ENCODE measurements at places on chromosomes 16 and 17.
A peak's percentile ranks its signal among the peaks of the same experiment; 100 is the strongest.

DNA sequence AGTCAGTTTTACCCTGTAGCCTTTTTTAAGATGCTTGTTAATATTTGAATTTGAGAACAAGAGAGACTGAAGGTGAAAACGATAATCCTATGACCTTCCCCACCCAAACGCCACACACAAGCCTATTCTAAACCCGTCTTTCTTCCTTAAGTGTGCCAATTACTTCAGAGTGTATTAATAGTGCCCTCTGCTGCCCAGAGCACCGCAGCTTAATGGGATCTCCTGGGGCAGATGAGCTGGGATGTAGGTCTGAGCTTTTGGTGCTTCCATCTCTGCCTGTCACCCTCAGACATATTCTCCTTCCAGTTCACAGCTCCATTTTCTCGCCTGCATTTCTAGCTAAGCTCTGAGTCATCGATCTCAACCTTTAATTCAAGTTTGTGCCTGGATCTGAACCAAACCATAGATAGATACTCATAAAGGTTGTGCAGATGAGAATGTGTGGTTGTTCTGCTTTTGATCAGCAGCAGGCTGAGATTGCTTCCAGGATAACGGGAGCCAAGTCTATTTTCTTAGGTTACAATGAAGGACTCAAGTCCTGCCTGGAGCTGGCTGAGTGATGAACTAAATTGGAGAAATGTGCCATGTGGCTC, 46.4 kb upstream of the CDH13 start:
- DNase-seq: peak; percentile 27

- no peak for DNase-seq
Measured at GRCh38 chr17:78748730-78749317, 33.2 kb downstream of the CYTH1 start.

GRCh38 chr16:31149894-31150890, at the start of gene PRSS36:
PRSS36 (minus strand) TSS chr16:31150066; CDS start chr16:31150035, 31 bp downstream.
- no peak for DNase-seq

DNA sequence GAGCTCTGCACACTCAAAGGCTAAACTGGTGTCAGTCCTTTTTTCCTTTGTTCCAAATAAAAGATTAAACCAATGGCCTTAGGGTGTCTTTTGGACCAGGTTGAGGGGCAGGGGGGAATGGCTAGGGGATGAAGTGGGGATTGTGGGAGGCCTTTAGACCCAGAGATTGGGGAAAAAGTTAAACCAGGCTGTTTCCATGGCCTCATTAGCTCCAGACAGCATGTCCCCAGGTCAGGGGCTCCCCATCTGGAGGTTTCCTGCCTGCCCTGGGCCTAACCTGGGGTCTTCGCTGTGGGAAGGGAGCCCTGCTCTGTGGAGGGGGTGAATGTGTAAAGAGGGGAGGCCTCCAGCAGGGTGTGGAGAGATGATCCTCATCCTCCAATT, 10.3 kb downstream of the FKBP10 start:
- DNase-seq: no peak

GRCh38 chr16:77111056-77111565, 79.9 kb upstream of the MON1B start:
- no peak for DNase-seq

GRCh38 chr16:66856801-66857200, 12.6 kb downstream of the CA7 start:
- DNase-seq: no peak

GRCh38 chr17:77303620-77304019, 162.9 kb downstream of the SEC14L1 start:
- no peak for DNase-seq

DNA sequence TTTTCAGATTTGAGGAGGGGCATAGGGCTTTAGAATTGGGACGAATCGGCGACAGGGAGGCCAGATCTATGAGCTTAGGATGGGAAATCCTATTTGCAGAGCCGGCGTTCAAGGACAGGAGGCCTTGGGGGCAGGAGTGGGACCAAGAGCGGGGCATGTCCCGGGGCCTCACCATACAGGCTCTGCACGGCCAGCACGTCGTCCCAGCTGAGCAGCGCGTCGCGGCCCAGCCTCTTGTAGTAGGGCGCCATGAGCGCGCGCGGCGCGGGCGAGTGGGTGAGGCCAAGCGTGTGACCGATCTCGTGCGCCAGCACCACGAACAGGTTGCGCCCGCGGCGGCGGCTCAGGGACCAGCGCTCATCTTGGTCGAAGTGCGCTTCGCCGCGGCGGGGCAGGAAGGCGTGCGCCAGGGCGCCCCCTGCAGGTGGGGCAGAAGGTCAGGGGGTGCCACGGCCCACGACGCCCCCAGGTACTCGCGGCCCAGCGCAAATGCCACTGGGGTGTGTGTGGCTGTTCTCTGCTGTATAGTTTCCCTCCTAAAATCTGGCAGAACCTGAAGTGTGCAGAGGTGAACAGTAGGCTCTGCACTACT, 9.3 kb downstream of the C17orf50 start:
- DNase-seq: no peak

GRCh38 chr17:59671386-59671785, 35.8 kb downstream of the PTRH2 start:
- no peak for DNase-seq

GRCh38 chr16:30372038-30372712, 1.9 kb upstream of the TBC1D10B start:
- DNase-seq: no peak

DNA sequence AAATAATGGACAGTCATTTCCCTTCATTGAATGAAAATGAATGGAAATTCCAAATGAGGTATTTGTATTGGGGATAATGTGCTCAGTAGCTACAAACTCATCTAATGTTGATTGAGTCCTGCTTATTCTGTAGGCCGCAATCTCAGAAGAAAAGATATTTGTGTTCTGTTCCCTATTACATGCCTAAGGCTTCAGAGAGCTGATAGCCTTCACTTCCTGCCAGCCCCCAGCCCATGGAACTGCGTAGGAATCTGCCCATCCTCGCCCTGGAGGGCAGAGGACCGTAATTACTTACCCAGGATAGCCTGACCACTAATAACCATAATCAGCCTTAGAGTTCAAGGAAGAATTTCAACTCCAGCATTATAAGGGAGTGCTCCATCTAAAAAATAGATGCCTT, 17.9 kb upstream of the SNTB2 start:
- no peak for DNase-seq

- no peak for DNase-seq
Measured at GRCh38 chr17:14334276-14334840, 33.5 kb downstream of the HS3ST3B1 start.

- no peak for DNase-seq
Measured at GRCh38 chr16:87310610-87311009, 6.6 kb downstream of the C16orf95 start.

DNA sequence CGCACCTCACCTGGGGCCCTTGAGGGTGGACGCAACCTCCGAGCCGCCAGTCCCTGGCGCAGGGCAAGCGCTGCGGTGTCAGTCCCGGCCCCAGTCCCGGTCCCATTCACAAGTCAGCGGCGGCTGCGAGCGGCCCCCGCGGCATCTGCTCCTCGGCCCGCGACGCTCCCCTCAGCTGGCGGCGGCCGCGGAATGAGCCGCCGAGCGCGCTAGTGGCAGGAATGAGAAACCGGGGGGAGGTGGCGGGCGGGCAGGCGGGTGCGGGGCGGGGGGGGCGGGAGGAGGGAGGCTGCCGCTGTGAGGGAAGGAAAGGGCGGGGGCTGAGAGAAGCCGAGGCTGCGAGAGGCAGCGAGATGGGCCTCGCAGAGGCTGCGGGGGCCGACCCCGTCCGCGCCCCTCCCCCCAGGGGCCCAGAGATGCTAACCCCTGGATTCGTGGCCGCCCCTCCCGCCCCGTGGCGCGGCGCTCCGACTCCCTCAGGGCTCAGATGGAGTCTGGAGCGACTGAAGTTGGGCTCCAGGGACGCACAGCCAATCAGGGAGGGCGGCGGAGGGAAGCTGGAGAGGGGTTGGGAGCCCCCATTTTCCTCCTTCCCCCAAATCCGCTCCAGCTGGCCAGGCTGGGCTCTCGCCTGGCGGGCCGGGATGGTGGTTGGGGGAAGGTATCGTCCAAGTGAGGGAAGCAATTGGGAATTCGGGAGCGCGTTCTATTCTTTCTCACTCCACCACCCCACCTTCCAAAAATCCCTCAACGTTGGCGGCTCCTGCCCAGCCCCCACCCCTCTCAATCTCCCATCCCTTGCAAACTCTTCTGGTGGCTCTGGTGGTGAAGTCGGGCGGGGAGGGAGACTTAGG, at the start of gene CDH11:
TSS of gene CDH11 (minus strand) at position 194 of the 854 bp plus-strand sequence. CDS start 117,194 bp downstream, outside the sequence.
- DNase-seq: no peak
